ENCODE measurements at places on chromosomes 1 and 21.

DNA sequence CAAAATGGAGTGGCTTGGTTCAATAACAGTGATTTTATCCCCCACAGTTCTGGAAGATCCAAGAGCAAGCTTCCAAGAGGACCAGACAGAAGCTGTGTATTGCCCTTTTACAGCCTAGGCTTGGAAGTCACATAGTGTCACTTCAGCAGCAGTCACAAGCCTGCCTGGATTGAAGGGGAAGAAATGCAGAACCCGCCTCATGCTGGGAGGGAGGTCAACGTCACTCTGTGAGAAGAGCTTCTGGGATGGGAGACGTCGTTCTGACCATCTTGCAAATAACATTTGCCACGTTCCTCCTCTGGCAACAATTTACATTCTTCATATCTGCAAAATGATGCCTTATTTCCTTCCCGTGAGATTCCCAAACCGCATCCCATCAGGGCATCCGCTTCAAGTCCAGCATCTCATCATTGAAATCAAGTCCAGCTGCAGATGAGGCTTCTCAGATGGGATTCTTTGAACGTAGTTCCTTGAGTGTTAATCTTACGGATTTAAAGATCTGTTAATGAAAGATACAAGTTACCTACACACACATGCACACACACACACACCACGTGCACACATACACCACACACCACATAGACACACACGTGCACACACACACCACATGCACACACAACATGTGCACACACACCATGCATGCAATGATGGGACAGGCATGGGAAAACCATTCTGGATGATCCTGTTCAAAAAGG lies 23.9 kb upstream of the KIF1B start:
- DNase-seq = no peak

DNA sequence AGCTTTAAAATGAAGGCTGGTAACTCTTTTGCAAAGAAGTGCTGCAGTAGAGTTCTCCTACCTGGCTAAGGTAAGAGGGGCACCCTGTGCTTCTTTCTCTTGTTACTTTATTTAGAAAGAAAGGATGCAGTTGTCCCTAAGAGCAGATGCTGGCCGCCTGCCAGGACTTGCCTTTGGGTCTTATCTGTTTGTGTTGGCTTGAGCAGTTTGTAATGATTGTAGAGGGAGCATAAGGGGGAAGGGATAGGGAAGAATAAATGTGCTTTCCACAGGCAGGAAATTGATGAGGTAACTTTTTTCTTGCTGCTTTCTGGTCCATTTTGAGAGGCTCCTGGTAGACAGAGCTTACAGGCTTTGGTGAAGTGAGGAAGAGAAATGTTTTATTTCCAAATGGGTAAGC lies 229.6 kb downstream of the HHAT start:
- DNase-seq = no peak

DNA sequence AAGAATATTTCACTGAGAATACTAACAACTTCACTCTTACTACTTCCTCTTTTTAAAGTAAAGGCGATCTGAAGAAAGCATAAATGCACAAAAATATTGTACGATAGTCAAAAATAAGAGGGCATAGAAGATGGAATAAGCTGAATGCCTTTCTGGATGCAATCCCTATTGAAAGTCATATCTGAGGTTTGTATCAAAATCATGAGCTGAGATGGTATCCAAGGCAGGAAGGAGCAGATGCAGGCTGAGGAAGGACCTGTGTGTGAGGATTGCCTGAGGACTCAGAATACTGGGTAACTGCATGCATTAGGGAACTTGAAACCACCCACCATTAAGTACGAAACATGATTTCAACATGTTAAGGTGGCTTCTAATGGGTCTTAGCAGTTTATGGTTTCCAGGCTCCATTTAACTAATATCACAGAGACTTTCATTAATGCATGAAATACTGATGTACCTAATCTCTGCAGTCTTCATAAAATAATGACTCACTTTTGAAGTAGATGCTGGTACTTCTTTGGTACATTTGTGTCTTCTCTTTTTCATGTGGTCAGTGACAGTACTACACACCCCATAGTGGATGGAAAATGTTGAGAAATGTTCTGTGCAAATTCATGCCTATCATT lies 29.6 kb upstream of the RGS1 start:
- no peak for DNase-seq

DNA sequence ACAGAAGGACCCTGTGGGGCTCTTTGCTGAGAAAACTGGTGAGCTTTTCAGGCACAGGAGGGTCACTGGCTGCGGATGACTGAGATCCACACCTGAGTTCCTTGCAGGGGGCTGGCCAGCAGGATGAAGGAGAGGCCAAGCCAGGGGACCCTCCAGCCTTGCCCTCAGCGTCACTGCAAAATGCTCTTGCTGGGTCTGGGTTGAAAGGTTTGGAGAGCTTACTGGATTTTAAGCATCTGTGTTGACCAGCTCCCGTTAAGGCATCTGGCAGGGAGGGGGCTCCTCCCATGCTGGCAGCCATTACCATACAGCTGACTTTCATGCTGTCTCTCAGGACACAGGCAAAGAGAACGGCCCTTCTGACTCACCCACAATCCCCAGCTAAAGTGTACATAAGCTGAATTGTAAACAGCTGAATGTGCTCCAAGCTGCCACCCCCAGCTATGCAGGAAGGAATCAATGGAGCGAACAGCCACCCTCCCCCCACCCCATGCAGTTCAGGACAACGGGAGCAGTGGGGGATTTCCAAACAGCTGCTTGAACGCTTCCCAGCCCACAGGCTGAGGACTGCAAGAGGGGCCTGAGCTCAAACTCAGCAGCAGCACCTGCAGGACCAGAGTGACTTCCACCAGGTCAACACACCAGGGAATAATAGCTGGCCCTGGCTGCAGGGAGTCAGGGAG lies 21.3 kb upstream of the A3GALT2 start:
- DNase-seq = no peak

DNA sequence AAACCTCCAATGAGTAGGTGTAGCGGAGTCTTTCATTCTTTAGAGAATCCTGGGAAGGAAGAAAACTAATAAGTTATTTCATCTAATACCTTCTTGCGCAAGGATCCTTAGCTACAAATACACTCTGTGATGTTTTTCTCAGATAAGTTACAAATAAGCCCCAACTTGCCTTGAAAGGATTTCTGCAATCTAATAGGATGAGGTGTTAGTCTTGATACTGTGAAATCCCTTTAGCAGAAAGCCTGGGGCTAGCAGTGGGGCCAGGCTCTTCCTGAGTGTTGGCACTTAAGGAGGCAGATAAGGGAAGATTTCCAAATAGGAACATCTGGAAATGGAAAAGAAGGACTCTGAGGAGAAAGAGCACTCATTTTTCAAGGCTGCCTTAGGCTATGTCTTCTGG lies 168.0 kb upstream of the DAB1 start:
- DNase-seq = no peak

DNA sequence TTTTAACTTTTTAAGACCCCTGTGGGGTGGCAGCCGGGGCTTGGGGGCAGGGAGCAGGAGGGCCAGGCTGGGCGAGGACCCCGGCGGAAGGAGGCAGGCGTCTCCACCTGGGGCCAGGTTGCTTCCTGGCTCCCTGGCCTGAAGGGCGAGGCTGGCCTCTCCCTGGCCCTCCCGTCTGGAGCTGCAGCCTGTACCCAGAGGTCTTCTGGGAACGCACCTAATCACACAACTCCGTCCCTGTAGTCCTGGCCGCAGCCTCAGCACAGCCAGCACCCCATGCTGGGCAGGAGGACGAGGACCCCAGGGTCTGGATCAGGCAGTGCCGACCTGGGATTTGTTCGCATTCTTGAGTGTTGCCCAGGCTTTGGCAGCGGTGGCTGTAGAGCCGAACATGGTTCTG lies 14.1 kb upstream of the TTC34 start:
- DNase-seq = no peak

DNA sequence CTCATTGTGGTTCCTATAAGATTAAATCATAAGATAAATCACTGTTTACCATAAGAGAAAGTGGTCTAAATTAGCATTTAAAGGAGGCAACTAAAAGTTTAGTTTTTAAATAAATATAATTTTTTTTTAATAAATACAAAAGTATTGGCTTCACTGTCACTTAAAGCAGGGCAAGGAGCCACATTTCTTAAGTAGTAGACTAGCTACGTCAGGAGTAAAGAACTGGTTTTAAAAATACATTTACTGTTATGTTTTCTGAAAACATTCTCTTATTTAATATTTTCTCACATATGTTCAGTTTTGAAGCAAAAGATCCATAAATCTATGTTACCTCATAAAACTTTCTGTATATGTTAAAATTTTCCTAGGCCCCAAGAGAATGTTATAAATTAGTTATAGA lies 2.2 kb downstream of the ANGPTL1 start:
- no peak for DNase-seq

DNA sequence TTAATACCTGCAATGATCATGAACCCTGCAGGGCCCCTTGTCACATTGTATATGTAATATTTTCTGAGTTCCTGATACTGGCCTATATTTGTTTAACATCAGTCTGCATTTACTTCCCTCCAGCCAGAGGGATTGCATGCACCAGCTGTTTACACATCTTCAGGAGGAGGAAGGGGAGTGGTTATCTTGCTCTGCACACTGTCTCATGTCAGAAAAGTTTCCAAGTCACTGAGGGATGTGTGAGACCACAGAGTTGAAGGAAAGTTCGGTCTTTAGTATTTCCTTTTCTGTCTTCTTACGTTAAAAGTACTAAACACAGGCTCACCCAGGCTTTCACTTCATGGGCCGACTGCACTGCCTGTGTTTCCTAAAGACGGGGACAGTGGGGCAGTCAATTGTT lies 574.1 kb downstream of the LMO4 start:
- DNase-seq = no peak

DNA sequence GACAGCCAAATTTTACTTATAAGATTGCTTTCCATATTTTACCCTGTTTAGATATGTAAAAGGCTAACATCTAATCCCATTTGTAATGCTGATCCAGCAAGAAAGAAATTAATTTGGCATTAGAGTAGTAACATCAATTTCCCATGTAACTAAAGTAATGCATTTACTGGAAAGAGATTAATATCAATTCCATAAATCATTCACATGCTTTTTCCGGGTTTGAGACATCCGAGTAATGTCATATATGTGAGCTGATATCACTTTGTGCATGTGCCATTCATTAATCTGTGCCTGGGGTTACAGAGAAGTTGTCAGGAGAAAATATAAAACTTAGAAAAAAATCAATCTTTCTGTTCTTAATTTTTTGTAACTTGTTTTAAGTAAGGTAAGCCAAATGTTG lies 206.1 kb downstream of the AGBL4 start:
- DNase-seq = no peak

GRCh38 chr1:150887018-150887417 lies at the start of gene CTXND2:
Gene CTXND2 (plus strand): TSS chr1:150887136. CDS start chr1:150912315, 25,179 bp downstream.
- DNase-seq = no peak

DNA sequence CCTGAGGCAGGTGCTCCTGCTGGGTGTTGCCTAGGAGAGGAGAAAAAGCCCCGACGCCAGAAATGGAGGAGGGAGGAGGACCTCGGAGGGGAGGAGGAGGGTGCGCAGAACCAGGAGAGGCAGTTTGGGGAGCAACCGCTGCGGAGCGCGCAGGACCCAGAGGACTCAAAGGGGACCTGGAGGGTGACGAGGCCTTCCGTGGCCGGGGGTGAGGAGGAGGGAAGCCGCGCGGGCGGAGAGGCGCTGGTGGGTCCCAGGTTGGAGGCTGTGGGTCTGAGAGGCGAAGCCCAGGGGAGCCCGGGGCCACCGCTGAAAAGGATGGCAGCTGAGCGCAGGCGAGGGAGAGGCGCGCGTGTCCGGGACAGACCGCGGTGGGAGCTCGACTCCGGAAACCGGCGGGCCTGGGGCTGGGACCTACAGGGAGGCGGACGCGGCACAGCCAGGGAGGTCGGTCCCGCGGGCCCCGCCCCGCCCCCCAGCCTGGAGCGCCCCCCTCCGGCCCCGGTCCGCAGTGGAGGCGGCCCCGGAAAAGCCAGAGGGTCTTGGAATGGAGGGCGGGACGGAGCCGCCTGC lies 15.1 kb downstream of the RNF223 start:
- DNase-seq = no peak

DNA sequence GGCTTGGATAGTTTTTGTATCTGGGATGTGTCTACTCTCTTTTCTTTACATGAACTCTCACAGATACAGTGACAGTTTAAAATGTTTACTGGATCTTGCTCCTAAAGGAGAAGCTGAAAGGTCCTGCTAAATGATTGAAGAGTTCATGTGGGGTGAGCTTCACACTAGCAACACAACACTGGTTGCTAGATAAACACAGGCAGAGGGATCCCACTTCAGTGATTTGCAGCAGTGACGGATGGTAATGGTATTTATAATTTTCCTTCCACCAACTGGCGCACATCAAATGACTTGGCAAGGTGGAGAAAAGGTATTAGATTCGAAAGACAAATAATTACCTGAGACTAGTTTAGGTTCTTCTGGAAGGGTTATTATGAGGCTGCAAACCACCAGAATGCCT lies 270.2 kb downstream of the TBX15 start:
- no peak for DNase-seq

DNA sequence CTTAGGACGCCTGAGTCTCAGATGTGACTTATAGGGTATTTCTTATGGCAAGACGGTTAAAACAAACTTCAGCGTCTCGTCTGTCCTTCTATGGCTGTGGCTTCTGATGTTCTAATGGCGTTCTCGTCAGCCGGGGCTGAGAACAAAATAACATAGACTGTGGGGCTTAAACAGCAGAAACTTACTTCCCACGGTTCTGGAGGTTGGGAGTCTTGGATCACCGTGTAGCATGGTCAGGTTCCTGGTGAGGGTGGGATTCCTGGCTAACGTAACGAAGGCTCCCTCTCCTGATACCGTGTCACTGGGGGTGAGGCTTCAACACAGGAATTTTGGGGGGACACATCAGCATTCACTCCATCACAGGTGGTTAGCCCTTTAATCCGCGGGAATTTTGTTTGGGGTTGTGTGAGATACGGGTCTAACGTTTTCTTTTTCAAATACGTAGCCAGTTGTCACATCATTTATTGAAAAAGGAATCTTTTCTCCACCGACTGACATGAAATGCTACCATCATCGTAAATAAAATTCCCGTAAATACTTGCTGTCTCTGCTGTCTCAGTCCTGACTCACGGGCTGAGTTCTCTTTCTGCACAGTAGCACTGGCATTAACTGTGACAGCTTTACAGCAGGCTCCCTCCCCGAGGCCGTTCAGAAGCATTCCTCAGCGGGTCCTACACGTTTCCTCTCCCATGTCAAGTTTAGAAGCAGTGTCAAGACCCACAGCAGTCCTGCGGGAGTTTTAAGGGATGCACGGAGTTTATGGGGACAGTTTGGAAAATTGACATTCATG lies 8.1 kb upstream of the POFUT2 start:
- DNase-seq = no peak

- DNase-seq = no peak
Observed at GRCh38 chr1:97042551-97042950, 321.0 kb downstream of the PTBP2 start.

- peak; percentile 15 for DNase-seq
Observed at GRCh38 chr1:160768295-160768657, 27.7 kb upstream of the LY9 start.

DNA sequence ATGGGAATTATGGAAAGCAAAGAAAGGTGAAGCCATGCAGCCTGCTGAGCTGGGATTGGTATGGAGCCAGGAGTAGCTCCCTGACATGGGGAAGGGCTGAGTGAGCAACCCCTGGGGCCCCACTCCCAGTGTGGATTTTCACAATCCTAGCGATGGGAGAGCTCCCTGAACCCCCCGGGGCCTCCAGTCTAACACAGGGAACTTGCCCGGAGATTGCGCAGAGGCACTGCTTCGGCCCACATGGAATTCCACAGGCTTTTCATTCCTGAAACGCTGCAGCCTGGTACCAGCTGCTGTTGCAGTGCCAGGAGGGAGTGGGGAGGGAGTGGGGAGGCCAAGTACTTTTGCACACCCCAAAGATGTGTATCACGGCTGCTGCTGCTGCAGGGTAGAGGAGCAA lies 110.4 kb upstream of the C21orf91 start:
- no peak for DNase-seq

- no peak for DNase-seq
Observed at GRCh38 chr1:193211539-193211938, 25.1 kb upstream of the B3GALT2 start.

Measured in GOT3 (cell line).